ENCODE measurements at places on chromosomes 7 and 10. TPM values are rescaled to one million over a fixed set of nuclear protein-coding genes. Genes with fewer than 3 reads are reported as not detected.

The INA gene
- total RNA-seq: not detected

The NOM1 gene
- 20.6 TPM for total RNA-seq

The NUTM2D gene
- total RNA-seq: 5.1 TPM

The FGF8 gene
- total RNA-seq: 1.2 TPM

The SLC13A1 gene
- not detected for total RNA-seq

DNA sequence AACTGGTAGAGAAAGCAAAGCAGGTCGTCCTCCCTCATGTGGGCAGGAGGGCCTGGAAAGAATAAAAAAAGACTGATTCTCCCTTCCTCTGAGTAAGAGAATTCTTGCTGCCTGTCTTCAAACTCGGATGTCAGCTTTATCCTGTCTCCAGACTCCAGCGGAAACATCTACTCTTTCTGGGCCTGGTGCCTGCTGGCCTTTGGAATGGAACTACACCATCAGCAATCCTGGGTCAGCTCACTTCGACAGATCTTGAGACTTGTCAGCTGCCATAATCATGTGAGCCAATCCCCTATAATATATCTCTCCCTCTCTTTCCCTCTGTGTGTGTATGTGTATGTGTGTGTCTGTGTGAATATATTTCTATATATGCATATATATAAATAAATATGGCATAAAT, 411.0 kb upstream of the DPP6 start:
- DNase-seq: no peak

GRCh38 chr7:123417580-123417979, 116.8 kb downstream of the IQUB start:
- DNase-seq: no peak

DNA sequence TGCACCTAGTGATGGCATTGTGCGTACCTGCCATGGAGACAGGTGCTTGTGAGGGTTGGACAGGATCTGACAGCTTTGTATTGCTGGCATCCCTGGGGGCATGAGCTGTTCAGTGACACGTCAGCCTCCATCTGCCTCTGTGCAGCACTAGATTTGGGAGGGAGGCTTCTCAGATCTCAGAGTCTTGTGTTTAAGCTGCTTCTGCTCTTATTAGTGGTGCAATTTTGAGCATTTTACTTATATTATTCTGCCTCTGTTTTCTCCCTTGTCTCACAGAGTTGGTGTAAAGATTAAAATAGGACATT, 5.1 kb downstream of the ARHGAP22 start:
- DNase-seq: no peak

DNA sequence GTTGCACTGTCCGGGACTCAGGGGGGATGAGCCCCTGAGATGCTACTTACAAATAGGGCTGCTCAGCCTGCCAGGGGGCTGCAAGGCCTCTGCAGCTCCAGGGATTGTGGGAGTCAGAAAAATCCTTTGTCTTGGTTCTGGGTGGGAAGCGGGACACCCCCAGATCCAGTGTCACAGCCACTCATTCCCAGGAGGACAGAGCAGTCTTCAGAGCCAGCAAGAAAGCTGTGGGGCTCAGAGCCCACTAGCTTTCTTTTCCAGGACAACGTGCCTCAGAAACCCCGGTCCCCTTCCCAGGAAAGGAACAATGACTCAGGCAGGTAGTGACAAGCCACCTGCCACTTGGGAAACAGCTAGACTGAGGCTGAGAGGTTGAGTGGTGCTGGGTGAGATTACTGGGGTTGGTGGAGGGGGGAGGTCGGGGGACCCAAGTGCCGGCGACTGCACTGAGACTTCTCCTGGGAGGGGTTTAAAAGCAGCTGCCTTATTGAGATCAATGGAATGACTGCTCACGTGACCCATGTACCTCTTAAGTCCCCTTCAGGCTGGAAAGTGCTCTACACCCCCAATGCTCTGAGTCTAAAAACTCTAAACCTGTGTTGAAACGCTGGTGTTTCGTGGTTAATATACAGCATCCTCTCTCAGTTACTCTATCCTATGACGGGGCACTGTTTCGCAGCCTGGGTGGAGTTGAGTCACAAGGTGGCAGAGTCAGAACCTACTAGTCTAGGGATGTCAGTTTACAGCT, 123.6 kb downstream of the UBE2H start:
- DNase-seq: no peak
